ENCODE measurements at places on chromosomes 4 and X.

- DNase-seq: no peak
Measured at GRCh38 chr4:122616915-122617596, 3.8 kb downstream of the IL21 start.

DNA sequence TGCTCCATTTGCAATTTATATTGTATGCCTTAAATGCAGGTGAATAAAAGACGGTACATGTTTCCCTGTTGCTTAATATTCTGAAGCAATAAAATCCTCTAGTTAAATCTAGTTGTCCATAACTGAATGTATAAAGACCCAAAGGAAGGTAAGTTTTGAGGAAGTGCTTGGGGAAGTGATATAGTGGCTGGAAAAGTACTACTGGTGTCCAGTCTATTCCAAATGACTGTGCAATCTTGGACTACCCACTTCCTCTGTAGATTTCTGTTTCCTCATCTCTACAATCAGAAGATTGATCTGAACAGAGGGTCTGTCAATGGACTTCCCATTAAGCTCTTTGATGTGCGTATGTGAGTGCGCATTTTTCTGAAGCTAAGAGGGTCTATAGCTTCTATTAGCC, 17.0 kb downstream of the SNCA start:
- no peak for DNase-seq

DNA sequence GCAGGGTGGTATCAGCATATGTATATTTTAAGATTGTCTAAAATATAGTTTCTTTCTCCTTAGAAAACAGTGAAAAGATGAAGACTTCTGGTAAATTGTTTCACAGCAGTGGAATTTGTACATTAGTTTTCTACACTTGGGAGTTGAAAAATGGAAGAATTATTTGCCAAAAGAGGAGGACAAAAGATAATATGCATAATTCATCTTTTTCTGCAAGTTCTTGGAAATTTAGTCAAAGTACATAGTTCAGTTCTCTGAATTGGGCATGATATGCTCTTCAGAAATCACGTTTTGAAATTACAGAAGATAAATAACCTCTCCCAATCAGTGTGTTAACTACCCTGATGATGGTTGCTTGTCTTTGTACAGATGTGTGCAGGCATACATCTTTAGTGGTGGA, 47.0 kb downstream of the RBPJ start:
- no peak for DNase-seq

- DNase-seq: no peak
Measured at GRCh38 chr4:134343656-134344055, 142.1 kb upstream of the PABPC4L start.

DNA sequence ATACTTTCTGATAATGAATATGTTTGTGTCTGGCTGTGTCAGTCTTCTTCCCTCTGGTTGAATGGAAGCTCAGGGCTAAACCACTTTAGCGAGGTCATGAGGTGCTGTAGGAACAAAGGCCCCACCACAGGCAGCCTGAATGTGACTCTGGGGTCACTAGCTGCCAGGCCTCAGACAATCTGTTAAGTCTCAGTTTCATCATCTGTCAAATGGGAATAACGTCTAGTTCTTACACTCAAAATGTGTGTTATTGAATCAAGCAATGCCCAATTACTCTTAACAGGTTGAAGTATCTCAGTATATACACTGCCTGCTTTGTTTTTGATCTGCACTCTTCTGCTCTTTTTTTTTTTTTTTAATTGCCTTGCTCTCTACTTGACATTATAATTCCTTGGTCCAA, 148.6 kb downstream of the STK32B start:
- DNase-seq: no peak

- no peak for DNase-seq
Measured at GRCh38 chr4:44983083-44983482, 256.7 kb upstream of the GNPDA2 start.

DNA sequence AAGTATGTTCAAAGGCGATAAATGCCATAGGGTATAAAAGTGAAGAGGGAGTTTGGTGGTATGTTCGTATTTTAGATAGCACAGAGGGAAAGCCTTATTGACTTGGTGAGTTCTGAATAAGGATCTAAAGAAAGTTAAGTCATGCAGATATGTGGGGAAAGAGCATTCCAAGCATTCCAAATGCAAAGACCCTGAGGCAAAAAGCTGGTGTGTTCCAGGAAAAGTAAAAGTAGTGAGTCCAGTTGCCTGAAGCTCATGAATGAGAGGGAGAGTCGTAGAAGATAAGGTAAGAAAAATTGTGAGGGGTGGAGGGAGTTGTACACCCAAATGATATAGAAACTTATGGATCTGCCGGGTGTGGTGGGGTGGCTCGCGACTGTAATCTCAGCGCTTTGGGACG, 426.7 kb downstream of the RPA4 start:
- no peak for DNase-seq

DNA sequence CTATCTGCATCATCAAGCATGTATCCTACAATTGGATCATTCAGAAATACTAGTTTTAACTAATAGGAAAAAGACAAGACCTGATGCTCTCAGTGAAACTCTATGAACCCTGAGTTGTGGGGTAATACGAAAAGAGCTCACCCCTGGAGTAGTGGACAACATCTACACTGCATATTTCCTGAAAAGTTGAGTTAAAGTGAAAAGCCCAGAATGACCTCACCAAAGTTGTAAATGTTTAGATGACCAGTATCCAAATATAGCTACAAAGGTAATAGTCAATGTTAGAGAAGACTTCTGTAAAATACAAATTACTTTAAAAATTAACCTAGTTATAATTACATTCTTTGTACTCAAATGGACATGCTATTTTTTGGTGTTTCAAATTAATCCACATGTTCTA, 52.8 kb upstream of the SRPX start:
- DNase-seq: no peak

DNA sequence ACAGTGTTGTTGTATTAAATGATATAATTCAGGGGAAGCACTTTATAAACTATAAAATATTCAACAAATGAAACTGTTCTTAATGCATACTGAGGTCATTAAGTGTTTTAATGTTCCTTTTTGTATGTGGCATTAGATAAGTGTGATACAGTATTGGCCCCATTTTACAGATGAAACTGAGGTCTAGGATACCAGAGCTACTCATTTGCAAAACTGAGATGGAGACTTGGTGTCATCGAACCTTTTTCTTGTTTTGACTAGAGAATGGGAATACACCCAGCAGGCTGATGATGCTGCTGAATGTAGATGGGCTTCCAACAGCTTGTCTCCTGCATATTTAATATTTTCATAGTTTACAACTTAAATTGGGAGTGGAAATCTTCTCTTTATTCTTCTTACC, 34.6 kb downstream of the TAF1 start:
- no peak for DNase-seq

DNA sequence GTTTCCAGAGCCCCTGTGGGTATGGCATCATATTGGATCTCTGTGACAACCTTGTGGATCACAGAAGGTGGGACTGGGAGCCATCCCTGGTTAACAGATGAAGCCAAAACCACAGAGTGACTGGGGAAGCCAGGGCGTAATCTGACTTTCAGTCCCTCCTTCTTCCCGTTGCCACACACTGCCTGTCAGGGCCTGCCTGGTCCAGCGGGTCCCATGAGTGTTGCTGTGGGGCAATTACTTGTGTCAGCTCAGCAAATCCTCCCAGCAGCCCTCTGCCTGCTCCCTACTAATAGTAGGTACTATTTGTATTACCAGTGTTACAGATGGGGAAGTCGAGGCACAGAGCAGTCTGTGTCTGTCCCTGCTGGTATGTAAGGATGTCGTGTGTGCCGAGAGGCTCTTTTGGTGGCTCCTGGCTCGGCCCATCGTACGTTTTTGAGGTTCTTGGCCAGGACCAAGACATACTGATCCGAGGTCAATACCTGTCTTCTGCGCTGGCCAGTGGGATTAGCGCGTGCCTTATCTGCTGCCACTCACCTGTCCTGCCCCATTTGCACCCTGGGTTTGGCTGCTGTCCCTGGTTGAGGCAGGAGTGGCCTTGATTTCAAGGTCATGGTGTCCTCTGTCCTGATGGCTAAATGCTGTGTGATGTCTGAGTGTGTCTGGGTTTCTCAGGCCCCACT, 5.7 kb downstream of the NSG1 start:
- no peak for DNase-seq

GRCh38 chrX:5051831-5052491, 1176.7 kb downstream of the NLGN4X start:
- DNase-seq: peak; percentile 2

DNA sequence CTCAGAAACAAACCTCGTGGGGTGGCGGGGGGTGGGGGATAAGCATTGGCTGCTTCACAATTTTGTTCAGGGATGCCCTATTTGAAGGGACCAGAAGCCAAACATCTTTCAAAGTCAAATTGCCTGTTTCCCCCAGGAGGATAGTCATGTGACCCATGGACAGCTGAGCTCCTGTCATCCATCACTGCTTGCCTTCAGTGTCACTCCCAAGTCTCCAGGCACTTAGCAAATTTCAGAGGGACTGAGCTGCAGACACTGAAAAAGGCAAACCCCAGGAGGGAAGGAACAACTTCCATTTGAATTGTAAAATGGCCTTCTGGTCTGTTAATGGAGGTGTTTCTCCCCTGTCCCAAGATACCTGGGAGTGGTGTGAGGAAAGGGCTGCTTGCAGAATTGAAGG, 73.4 kb downstream of the FRMPD3 start:
- DNase-seq: no peak

- DNase-seq: no peak
Measured at GRCh38 chrX:29487714-29488113, 727.6 kb upstream of the MAGEB2 start.

GRCh38 chr4:53994382-53995102, 69.9 kb downstream of the CHIC2 start:
- DNase-seq: no peak

- no peak for DNase-seq
Measured at GRCh38 chrX:16852617-16853179, 17.5 kb downstream of the RBBP7 start.

DNA sequence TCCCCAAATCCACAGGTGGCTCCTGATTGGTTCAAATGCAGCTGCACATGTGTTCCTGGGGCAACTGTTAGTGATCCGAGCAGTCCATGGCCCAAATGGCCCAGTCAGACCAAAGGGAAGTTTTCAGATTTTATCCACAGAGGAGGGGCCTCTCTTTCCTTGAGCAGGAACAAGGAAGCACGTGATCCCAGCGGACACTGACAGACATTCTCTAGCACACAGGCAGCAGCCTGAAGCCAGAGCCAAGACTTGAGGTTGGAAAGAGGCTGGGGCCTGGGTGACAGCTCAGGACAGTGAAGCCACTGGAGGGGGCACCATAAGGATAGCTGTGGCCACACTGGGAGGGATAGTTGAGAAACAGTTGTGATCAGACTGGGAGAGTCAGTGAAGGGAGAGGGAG, 3.5 kb upstream of the ZFP92 start:
- DNase-seq: no peak

- DNase-seq: no peak
Measured at GRCh38 chr4:7124689-7125442, 57.0 kb upstream of the GRPEL1 start.

DNA sequence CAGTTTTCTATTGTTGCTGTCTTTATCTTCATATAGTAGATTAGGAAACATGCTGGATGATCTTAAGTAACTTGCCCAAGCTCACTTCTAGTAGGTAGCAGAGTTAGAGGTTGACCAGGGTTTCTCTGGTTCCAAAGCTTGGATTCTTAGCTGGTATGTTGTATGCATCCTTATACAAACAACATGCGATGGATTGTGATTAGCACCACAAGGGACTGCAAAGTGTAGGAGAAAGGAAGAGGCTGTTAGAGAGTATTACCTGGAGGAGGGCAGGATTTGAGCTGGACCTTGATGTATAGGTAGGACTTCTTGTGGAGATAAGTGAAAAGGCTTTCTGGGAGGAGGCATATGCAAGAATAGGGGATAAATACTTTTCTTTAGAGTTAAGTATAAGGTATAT, 5.6 kb downstream of the STIM2 start:
- no peak for DNase-seq

DNA sequence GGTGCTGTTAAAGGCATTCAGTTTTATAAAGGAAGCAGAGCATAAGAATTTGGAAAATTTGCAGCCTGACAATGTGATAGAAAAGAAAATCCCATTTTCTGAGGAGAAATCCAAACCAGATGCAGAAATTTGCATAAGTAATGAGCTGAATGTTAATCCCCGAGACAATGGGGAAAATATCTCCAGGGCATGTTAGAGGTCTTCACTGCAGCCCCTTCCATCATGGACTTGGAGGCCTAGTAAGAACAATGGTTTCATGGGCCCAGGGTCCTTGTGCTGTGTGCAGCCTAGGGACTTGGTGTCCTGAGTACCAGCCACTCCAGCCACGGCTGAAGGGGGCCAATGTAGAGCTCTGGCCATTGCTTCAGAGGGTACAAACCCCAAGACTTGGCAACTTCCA, 542.7 kb upstream of the NR3C2 start:
- DNase-seq: no peak

DNA sequence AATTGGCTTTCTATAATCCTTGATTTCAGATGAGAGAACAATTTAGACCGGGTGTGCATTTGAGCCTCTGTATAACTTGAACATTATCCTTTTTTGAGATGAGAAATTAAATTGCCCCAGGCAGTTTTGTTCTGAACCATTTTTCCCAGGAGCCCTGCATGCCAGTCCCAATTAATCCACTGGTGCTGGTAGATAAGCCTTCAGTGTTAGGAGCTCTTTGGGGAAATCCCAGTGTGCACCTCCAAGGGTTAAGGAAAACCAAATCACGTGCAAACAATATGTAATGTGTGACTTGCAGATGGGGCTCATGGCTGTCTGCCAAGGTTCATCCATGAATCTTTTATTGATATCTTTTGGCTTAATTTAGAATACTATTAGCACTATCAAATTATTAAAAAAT, 43.2 kb downstream of the KIT start:
- no peak for DNase-seq
